ENCODE measurements at places on chromosomes 12 and 14. TPM values are rescaled to one million over a fixed set of nuclear protein-coding genes. Genes with fewer than 3 reads are reported as not detected.
A peak's percentile ranks its signal among the peaks of the same experiment; 100 is the strongest.

DNA sequence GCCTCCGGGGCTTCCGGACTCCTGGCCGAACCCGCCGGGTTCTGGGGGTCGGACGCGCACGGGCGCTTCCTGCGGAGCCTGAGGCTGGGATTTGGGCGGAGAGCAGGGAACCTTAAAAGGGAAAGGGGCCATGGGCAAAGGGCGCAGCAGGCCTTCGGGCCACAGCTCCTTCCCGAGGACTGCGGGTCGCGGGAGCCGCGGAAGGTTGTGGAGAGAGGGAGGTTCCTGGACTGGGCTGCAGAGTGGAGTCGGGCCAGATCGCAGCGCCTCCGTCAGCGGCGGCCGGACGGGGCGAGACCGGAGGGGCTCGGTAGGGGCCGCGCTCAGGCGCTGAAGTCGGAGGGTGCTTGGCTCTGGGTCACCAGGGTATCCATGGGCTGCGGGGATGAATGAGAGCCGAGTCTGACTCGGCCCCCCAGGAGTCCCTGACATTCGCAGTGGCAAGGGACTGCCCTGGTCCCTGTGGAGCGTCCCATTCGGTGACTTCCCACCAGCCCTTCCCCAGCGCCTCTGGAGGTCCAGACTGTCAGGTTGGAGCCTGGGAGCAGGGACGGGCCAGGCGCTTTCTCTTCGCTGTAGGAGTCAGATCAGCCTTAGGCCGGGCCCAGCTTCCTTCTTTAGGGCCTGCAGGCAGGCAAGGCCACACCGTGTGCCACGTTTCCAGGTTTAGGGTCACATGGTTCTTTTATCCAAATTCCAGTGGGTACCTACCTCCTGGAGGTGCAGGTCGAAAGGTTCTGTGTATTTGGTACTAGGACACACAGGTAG lies 938 bp upstream of the SLC25A29 start:
- no peaks in the 10 kb centered on the region for H3K36me3 ChIP-seq
- no peaks in the 10 kb centered on the region for H3K27me3 ChIP-seq
- DNase-seq = peak; percentile 49
- H3K4me3 ChIP-seq = peak overlapping the region; percentile 98
- peak overlapping the region; percentile 97 for H3K27ac ChIP-seq

DNA sequence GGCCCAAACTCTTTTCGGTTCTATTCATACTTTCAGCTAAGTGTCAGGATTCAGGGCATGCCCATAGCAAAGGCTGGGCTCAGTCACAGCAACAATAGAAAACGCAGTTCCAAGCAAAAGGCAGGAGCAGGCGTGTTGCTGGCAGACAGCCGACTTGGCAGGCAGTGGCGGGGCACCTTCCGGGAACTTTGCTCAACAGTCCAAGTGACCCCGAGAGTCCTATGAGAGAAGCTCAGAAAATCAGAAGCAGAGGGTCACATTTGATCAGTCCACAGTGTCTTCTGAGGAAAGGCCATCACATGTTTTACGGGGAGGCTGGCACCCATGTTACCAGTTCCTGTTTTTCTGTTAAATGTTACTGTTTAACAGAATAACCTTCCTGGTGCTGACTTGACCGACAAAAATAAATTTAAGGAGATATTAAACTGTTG lies 115.0 kb downstream of the DACT1 start:
- H3K27me3 ChIP-seq = no peaks in the 10 kb centered on the region
- peak; percentile 91 for DNase-seq
- no peaks in the 10 kb centered on the region for H3K36me3 ChIP-seq
- H3K27ac ChIP-seq = no peak overlapping the region
- peaks cover 42% of the 10 kb centered on the region for H3K4me1 ChIP-seq
- H3K4me3 ChIP-seq = no peak overlapping the region

DNA sequence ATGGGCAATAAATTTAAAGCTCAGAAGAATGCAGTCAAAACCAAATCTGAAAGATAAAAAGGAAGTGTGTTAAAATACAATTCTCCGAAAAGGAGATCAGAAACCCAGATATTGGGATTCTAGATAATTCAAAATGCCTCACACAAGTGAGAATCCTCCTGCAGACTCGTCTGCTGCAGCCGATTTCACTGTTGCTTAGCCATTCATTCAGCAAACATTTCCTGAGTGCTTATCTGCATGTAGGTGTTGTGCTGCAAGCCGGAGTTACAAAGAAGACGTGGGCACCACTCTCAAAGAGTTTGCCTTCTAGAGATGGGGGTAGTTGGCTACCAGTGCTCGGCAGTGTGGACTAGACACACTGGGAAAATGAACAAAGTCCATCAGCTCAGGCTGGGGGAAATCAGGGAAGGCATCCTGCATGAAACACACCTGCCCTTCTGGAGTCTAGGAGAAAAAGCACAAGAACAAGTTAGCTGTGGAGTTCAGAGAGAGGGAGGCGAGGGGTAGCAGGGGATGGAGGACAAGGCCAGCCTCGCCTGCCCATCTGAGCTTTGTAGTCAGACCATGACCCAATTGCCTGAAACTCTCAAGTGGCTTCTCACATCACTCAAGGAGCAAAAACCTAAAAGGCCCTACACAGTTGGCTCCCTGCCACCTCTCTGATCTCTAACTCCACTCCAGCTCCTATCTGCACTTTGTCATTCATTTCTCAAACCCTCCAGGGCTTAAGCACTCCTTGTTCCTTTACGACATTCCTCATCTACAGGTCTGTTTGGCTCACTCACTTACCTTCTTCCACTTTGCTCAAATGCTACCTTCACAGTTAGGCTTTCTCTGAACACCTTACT lies 310.0 kb upstream of the DDHD1 start:
- DNase-seq = peak; percentile 87
- peak overlapping the region; percentile 57 for H3K27ac ChIP-seq

DNA sequence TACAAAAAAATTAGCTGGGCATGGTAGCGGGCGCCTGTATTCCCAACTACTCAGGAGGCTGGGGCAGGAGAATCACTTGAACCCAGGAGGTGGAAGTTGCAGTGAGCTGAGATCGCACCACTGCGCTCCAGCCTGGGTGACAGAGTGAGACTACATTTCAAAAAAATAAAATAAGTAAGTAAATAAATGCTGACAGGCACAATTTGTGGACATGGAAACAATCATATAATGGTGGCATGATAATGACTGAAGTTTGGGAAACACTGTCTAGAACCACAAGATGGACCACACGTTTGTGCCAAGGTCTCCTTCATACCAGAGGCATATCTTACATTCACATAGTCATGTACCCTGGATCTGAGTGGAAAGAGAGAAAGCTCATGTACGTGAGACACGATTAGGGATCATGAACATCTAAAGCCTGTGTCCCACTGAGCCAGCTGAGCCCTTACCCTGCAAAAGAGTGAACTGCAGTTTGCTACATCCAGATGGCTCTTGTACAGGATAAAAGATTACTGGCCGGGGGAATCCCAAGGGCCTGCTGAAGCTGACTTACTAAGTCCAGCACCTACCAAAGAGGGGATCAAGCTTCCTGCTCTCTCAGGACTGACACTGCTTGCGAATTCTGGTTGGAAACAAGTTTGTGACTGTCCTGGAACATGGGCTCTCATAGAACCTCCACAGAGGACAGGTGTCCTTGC lies 62.9 kb downstream of the TRAFD1 start:
- no peak for DNase-seq
- peaks cover 45% of the 10 kb centered on the region for H3K36me3 ChIP-seq
- H3K4me3 ChIP-seq = no peak overlapping the region
- H3K27me3 ChIP-seq = no peaks in the 10 kb centered on the region

- H3K27ac ChIP-seq = no peak overlapping the region
- H3K36me3 ChIP-seq = no peaks in the 10 kb centered on the region
- no peak for DNase-seq
- no peaks in the 10 kb centered on the region for H3K4me1 ChIP-seq
- H3K4me3 ChIP-seq = no peak overlapping the region
Measured at GRCh38 chr14:92450351-92451070, 63.1 kb upstream of the RIN3 start.

DNA sequence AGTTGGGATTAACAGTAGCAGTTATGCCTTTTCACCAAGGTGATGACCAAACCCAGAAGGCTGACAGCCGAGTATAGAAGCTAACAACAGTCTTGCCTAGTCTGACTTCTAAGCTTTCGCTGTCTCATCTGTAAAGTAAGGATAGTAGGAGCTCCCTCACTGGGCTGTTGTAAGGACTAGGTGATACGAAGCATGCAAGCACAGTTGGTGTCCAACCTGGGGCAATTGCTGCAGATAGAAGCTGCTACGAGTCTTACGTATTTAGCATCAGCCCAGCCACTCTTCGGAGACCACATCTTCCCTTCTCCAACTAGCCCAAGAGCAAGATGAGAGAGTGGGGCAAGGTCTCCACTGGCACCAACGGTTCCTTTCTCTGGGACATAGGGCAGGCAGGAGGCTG lies 6.0 kb downstream of the HAL start:
- no peak for DNase-seq
- H3K4me3 ChIP-seq = no peak overlapping the region
- no peaks in the 10 kb centered on the region for H3K36me3 ChIP-seq
- H3K27ac ChIP-seq = no peak overlapping the region

GRCh38 chr12:68378872-68379606 lies 46.9 kb upstream of the MDM1 start:
- no peaks in the 10 kb centered on the region for H3K27me3 ChIP-seq
- H3K4me1 ChIP-seq = no peaks in the 10 kb centered on the region
- H3K27ac ChIP-seq = no peak overlapping the region
- no peak overlapping the region for H3K4me3 ChIP-seq
- DNase-seq = no peak

DNA sequence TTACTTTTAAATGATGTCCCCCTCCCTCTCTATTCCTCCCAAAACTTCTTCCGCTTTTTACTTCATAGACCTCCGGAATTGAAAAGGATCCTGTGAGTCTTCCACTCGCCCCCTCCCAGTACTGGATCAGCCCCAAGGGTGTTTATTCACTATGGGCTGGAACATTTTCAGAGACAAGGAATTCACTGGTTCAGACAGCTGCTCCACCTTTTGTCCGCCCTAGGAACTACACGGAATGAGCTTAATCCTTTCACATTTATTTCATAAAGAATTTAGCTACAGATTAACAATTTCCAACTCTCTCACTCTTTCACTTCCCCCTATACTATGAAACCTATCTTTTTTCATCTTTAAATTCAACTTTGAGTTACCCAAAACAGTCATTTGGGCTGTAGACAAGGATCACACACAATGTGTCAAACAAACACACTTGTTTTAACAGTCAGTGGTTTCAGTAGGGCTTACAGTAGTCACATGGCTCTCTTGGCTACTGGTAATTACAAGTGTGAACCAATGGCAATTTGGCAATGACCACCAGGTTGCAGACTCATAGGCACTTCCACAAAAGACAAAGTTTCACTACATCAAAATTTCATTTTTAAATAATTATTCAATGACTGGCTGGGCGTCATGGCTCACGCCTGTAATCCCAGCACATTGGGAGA lies 20.6 kb downstream of the CNIH1 start:
- no peaks in the 10 kb centered on the region for H3K36me3 ChIP-seq
- peaks cover 6% of the 10 kb centered on the region for H3K4me1 ChIP-seq
- no peak overlapping the region for H3K4me3 ChIP-seq

DNA sequence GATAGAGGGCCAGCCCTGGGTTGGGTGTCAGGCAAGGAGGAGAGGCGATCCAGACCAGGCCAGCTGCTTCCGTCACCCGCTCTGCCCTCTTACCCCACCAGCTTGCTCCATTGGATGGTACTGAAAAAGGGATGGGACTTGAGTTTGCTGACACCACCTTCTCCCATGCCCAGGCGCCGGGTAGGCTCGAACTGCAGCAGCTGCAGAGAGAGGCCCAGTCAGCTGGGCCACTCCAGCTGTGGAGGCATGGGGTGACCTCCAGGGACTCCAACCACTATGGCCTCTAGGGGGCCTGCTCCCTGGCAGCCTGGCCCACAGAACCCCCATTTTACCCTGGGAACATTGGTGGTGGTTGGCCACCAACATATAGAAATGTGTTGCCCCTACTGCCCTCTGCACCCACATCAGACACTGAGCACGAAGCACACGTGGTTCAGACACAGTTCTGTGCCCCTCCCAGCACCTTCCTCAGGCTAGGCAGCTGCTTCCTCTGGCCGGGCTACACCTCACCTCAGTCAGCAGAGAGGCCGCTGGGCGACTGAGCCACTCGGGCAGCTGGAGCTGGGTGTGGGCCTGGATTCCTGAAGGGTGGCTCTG lies 16.0 kb downstream of the RPS6KL1 start:
- no peak overlapping the region for H3K4me3 ChIP-seq
- H3K27ac ChIP-seq = no peak overlapping the region
- H3K36me3 ChIP-seq = peaks cover 13% of the 10 kb centered on the region
- no peak for DNase-seq

GRCh38 chr14:63421226-63421625 lies 102.5 kb upstream of the GPHB5 start:
- H3K27ac ChIP-seq = no peak overlapping the region
- no peaks in the 10 kb centered on the region for H3K27me3 ChIP-seq
- no peak for DNase-seq
- no peaks in the 10 kb centered on the region for H3K4me1 ChIP-seq
- no peaks in the 10 kb centered on the region for H3K36me3 ChIP-seq

DNA sequence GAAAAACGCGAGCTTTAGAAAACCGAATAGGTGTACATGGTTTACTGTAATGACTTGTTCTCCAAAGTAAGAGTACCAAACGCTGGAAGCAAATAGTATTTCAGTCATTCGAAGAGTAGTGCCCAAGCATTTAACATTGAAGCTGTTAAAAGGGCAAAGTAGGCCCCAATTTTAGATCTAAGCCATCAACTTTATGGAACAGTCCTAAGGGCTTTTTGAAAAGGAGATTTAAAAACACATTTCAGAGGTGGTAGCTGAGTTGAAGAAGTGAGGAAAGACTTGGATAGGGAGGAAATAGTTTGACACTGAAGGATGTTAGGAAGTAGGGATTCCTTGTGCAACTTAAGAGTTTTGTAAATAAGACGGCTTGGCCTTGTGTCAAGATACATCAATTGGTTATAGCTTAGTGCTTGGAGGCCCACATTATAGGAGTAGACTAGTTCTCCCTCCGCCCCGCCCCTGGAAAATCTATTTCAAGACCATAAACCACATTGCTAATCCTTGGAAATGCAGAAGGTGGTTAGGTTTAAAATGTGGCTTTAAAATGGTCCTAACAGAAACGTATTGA lies 783 bp upstream of the TUBA1B start:
- H3K4me3 ChIP-seq = no peak overlapping the region
- DNase-seq = no peak
- peaks cover 25% of the 10 kb centered on the region for H3K36me3 ChIP-seq
- H3K27ac ChIP-seq = peak overlapping the region; percentile 76
- H3K27me3 ChIP-seq = no peaks in the 10 kb centered on the region

GRCh38 chr12:26715232-26715631 lies 117.8 kb downstream of the ITPR2 start:
- H3K27me3 ChIP-seq = no peaks in the 10 kb centered on the region
- no peaks in the 10 kb centered on the region for H3K4me1 ChIP-seq
- DNase-seq = no peak
- no peaks in the 10 kb centered on the region for H3K36me3 ChIP-seq
- H3K27ac ChIP-seq = no peak overlapping the region
- H3K4me3 ChIP-seq = no peak overlapping the region

- H3K27me3 ChIP-seq = no peaks in the 10 kb centered on the region
- H3K36me3 ChIP-seq = no peaks in the 10 kb centered on the region
- H3K27ac ChIP-seq = no peak overlapping the region
- no peak for DNase-seq
- no peak overlapping the region for H3K4me3 ChIP-seq
- no peaks in the 10 kb centered on the region for H3K4me1 ChIP-seq
Measured at GRCh38 chr12:28390761-28391385, 200.6 kb downstream of the CCDC91 start.

PLEKHH1 gene
- total RNA-seq = 225 TPM

METTL17 gene
- 164 TPM for total RNA-seq

GPD1 gene
- total RNA-seq = 6.5 TPM

TMCC3 gene
- total RNA-seq = 15.0 TPM

All from thyroid gland (tissue), 4 donors.